Activated CD4-positive, alpha-beta T cell treated with anti-CD3 and anti-CD28 coated beads for 1 hour (primary cell): ENCODE measurements at places on chromosomes 4 and X.

DNA sequence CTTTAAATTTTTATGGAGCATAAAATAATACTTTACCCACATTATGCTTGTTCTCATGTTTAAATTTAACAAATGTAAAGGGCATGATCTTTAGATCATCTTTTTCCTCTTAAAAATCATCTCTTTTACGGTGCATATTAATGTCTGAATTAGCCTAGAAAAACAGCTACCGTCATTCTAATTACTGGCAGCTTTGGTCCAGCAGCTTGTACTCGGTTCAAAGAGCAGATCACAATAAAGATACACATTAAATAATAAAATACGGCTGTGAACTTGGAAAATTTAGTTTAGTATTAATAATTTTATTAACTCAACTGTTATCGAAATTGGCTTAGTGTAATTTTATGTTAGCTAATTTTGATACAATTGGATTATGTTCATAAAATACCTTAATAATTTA is 19.1 kb downstream of the CCSER1 start:
- DNase-seq = no peak

- no peak for DNase-seq
Measured at GRCh38 chr4:13704035-13704434, 76.5 kb upstream of the BOD1L1 start.

DNA sequence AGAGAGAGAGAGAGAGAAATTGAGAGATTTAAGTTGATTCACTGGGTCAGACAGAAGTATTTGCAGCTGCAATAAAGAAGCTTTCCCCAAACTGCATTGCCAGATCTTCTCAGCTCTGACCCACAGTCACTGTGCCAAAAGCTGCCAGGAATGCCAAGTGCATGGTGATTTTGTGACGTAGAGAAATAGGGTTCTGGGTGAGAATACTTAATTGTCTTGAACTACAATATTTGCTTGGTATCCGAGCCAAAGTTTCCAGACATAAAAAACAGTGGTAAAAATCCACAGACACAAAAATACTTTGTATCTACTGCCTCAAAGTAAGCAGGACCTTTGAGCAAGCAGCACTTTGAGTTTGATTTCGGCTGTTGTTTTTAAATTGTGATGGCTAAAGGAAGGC is 331.1 kb downstream of the GRID2 start:
- DNase-seq = no peak

DNA sequence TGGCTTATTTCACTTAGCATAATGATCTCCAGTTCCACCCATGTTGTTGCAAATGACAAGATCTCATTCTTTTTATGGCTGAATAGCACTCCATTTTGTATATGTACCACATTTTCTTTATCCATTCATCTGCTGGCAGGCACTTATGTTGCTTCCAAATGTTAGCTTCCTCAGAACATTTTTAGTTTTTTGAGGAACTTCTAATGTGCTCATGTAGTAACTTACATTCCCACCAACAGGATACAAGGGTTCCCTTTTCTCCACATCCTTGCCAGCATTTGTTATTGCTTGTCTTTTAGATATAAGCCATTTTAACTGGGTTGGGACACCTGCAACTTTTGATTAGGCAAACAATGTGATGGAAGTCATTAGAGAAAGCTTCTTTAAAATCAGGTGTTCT is 454.2 kb downstream of the NLGN4X start:
- no peak for DNase-seq

- no peak for DNase-seq
Measured at GRCh38 chrX:56281789-56282188, 49.6 kb downstream of the KLF8 start.

DNA sequence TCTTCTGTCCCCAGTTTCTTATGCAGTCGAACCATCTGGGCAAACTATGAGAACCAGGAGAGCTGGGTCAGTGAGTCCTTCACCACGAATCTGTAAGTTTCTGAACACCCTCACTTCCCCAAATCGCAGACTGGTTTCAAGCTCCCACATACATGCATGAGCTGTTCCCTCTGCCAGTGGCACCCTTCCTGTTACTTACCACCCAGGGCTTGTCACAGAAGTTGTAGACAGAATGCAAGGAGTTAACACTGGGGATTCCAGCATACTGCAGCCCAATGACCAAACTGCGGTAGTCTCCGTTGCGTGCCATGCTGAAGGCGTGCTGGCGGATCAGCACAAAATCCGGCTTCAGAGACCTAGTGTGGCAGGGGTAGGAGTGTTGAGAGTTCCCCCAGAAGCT is 14.6 kb downstream of the SYN1 start:
- DNase-seq = no peak

- DNase-seq = no peak
Measured at GRCh38 chr4:102031406-102031805, 240.9 kb downstream of the BANK1 start.

DNA sequence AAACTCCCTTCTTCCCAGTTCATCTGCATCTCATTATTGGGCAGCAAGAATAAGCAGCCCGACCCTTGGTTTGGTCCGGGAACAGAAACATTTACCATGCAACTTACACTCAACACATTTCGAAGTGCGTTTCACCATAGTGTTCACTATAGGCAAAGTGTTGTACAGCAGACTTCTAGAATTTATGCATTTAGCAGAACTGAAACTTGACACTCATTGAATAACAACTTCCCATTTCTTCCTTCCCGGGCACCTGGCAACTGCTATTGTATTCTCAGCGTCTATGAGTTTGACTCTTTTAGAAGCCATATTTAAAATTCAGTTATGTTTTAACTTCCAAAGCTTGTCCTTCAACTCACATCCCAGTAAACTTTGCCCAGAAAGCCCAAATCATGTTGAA is 840.6 kb downstream of the NLGN4X start:
- no peak for DNase-seq

DNA sequence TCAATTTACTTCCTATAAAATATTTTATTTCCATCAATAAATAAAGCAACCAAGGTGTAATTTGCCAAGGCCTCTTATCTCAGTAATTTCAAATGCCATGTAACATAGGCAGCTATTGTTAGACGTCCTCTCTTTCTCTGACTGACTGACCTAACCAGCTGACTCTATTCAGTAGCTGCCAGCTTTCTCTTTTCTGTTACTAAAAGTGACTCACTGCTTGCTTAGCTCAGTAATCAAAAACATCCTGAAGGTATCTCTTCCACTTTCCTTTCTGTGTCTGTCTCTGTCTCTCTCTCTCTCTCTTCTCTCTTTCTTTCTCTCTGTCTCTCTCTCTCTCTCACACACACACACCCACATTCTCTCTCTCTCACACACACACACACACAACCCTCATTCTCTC is 134.2 kb downstream of the SPOCK3 start:
- no peak for DNase-seq
